ENCODE measurements at places on chromosomes 7 and 10.

- no peak for DNase-seq
Measured at GRCh38 chr10:74164716-74165529, 13.9 kb downstream of the ADK start.

DNA sequence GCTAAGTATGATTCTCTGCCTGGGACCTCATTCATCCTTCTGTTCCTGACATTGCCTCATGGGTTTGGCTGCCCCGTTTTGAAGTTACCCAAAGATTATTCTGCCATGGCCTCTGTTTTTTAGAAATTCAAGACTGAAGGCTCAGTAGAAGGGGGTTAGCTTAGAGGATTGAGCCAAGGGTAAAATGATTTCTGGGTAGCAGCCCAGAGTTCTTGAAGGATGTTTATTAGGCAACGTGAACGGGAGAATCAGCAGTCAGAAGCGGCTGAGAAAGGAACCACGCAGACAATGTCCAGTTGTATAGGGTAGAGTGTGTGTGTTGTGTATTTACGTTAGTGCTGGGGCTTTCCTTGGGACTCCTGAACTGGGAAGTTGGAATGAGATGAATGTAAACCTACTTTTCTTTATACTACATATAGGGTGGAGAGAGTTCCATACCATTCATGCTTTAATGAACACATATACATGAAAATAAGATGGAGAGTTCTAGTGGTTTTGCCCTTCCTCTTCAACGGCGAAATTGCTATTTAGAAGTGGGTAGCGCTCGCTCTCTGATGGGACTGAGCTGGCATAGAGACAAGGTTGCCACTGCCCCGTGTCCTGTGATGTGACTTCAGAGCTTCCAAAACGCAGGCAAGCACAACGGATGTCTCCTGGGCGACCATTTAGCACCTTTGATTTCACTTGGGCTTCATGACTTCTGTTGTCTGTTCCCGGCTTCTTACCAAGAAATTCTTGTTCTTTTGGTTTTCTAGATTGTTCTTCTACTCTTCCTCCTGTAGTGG is 35.0 kb upstream of the IL15RA start:
- DNase-seq = no peak

DNA sequence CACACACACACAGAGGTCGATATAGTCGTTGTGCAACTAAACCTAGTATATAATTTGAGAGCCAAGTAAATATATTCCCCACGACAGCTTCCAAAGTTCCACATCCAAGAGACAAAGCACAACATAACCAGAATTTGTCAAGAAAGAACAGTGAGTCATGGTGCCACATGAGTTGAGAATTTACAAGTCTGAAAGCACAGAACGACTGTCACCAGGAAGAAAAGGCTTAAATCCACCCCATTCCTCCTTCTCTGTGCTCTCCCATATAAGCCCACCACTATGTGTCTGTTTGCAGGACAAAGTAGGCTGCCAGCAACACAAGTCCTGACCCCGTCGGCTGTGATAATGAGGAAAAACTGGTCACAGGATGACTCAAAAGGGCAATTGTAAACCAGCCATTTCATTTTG is 32.8 kb downstream of the GSAP start:
- DNase-seq = no peak

- no peak for DNase-seq
Measured at GRCh38 chr10:13404305-13404759, 56.2 kb upstream of the SEPHS1 start.

DNA sequence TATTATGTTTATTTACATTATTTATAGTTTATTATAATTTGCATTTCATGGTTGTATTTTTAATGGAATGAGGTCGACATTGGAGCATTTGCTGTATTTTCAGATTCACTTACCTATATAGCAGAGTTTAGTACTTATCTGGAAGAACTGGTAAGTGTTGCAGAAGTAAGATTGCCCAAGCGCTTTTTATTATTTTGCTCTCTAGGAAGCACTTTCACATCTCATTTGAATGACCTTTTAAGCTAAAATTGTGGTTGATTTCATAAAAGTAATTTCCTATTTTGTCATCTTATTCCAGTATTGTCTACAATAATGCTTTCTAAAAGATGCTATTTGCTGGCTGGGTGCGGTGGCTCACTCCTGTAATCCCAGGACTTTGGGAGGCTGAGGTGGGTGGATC is 28.6 kb downstream of the SEC61A2 start:
- DNase-seq = no peak

GRCh38 chr10:5575144-5575481 is 50.4 kb downstream of the CALML3 start:
- no peak for DNase-seq

DNA sequence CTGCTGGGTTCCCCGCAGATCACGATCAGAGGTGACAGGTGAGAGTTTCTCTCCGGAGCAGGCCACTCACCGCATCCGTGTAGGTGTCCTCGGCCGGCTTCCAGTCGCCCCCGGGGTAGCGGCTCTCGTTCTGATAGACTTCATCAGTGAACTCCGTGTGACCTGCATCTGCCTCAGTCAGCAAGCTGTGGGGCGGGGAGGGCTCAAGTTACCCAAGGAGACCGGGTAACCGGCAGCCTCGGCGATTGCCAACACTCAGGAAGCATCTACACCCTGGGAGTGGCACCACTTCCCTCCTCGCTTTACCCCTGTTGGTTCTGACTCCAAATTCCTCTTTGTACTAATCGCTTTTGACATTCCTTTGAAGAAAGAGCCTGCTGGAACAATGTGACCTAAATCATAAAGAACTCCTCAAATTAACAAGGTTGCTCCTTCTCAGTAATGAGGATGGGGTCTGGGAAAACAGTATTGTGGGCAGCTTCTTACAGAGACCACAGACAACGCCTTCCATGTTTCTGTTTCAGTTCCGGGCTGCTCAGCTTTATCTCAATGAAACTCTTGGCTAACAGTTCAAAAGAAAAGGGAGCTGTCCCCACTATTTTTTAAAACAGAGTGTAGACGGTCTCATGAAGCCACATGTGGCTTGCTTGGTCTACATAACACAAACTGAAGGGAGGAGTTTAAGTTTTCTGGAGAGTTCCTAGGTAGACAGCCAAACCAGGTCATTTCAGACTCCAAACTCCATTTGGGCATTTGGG is 118.1 kb downstream of the MYOF start:
- no peak for DNase-seq

DNA sequence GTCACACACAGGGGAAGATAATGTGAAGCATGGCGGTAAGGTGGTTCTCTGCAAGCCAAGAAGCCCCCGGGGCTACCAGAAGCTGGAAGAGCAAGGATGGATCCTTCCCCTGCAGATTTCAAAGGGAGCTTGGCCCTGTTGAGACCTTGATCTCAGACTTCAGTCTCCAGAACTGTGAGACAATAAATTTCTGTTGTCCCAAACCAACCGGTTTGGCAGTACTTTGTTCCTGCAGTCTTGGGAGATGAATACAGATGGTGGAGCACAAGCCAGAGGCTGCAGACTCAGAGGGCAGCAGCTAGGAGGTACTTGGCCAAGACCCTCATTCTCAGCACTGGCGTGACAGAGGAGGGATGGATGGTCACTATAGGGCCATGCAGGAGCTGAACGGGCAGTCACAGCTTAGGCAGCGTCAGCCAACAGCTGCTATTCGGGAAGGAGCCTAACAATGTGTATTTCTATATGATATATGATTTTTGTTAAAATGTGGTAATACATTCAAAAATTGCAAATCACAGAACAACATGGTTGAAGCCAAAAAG is 387.3 kb downstream of the TNS3 start:
- DNase-seq = no peak

DNA sequence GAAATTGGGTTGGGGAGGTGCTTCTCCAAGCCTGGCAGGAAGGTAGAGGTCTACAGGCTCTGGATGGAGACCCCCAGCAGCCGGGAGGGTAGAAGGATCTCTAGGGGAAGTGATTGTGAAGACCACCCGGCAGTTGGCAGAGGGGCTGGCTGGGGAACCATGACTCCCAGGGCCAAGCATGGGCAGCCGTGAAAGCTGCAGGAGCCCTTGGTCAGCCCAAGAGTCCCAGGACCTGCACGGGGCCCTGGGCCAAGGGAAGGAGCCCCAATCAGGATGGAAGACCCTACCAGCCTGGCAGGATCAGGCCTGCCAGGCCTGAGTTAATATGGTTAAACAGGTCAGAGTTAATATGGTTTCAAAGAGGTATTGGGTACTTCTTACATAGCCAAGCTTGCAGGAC is 126.3 kb upstream of the NANOS1 start:
- DNase-seq = no peak

DNA sequence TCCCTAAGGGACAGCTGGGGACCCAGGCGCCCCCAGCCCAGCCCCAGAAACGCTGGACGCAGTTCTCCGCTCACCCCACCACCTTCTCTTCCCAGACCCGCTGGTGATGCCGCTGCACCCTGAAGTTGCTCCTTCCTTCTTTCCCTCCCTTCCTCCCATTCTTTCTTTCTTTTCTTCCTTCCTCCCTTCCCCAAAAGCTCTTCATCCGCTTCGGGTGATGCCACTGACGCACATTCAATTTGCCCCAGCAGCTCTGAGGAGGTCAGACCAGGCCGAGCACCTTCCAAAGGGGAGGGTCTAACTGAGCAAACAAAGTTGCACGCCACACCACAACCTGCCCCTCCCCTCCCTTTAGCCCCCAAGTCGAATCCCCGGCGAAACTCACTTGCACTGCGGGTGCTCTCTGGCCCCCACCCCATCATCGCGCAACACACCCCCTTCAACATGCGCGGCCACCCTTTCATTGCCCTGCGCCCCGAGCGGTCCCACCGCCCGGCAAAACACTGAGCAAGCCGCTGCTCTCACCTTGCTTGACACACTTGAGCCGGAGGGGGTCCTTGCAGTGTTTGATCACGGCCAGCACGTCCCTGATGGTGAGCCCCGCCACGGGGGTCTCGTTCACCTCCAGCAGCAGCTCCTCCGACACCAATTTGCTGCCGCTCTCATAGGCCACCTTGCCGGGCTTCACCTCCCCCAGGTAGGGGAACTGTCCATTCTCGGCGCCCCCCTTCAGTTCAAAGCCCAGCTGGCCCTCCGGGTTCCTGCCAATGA is 787 bp downstream of the MAGI2 start:
- DNase-seq = no peak

DNA sequence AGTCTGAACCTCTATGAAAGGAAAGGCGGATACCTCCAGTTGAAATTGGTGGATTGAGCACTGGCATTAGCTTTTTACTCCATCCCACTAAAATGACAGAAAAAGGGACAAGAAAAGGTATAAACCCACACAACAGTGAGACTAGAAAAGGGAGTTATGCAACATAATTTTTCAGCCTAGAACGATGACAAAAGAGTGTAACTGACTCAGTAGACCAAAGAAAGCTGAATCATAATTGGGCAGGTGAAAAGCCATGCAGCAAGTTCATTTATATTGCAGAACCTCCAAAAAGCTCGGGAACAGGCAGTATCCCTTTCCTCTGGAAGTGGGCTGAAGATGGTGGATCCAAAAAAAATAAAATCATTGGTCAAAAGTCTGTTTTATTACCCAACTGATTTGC is 30.5 kb upstream of the ZCCHC24 start:
- no peak for DNase-seq

GRCh38 chr7:67512481-67512880 is 515.8 kb downstream of the TYW1 start:
- no peak for DNase-seq

DNA sequence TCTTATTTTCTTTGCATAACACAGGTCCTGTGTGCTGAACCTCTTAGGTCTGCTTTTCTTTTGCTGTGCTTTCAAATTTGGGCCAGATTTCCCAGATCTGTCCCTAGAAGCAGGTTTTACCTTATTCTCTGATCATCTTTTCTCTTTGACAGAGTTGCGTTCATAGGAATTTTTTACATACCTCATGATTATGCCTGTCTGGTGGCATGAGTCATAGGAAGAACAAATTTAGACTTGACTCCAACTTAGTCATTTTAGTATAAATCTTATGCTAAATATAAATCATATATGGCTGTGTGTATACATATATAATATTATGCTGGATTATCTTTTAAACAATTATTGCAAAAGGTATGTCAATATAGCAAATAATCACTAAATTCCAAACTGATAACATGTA is 1038.9 kb downstream of the GRM8 start:
- no peak for DNase-seq

- DNase-seq = no peak
Measured at GRCh38 chr10:7202793-7203355, 208.0 kb downstream of the SFMBT2 start.

GRCh38 chr7:27647046-27647445 is 15.6 kb downstream of the HIBADH start:
- DNase-seq = no peak

- no peak for DNase-seq
Measured at GRCh38 chr10:6558272-6558671, 21.8 kb downstream of the PRKCQ start.

- DNase-seq = no peak
Measured at GRCh38 chr7:20199015-20199737, 18.0 kb downstream of the MACC1 start.

DNA sequence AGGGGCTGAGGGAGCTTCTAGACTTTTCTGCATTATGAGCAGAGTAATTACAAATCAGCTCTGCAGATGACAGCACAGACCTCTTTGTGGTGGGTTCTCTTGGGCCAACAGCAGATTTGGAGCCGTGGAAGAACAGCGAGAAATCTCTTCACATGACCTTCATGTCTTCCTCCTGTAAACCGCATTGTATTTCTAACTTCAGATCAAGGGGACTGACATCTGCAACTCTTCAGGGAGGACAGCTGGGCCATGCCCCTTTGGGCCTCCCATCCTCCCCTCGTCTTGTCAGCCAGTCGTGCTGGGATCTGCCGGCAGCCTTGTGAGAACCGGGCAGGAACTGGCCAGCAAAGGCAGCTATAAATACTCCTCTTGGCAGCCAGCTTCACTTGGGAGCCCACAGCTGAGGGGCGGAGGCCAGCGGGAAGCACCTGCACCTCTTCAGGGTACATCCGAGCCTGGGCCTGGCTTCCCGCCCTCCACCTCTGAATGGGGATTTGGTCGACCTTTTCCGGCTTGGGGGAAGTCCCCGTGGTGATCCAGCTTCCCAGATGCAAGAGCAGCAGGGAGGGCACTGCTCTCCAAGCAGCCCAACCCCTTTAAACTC is 54.7 kb downstream of the STEAP1B start:
- DNase-seq = no peak

DNA sequence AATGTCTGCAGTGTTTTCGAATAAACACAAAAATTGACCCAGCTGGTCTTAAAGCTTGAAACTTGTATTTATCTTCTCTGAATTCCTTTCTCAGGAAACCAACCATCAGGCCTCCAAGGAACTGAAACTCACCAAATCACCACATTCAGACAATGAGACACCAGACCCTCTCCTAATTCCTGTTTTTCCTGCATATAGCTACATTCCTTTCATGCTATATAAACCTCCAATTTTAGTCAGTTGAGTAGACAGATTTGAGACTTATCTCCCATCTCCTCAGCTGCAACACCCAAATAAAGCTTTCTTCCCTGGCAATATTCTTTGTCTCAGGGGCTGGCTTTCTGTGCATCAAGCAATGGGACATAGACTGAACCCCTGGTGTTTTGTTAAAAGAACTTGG is 317.0 kb downstream of the CACNA2D1 start:
- no peak for DNase-seq

GRCh38 chr7:142120524-142120923 is 9.0 kb downstream of the MGAM2 start:
- DNase-seq = no peak

GRCh38 chr7:13524076-13524475 is 465.4 kb downstream of the ETV1 start:
- no peak for DNase-seq

Measured in activated CD4-positive, alpha-beta T cell treated with anti-CD3 and anti-CD28 coated beads, Interleukin-2, amount 50 U/mL, for 4 hours (primary cell).